ENCODE measurements at places on chromosomes 2 and 18.

GRCh38 chr2:120779781-120780283 lies 44.2 kb downstream of the GLI2 start:
- no peak for DNase-seq

- DNase-seq: no peak
Measured at GRCh38 chr2:161059388-161059787, 100.8 kb upstream of the TANK start.

DNA sequence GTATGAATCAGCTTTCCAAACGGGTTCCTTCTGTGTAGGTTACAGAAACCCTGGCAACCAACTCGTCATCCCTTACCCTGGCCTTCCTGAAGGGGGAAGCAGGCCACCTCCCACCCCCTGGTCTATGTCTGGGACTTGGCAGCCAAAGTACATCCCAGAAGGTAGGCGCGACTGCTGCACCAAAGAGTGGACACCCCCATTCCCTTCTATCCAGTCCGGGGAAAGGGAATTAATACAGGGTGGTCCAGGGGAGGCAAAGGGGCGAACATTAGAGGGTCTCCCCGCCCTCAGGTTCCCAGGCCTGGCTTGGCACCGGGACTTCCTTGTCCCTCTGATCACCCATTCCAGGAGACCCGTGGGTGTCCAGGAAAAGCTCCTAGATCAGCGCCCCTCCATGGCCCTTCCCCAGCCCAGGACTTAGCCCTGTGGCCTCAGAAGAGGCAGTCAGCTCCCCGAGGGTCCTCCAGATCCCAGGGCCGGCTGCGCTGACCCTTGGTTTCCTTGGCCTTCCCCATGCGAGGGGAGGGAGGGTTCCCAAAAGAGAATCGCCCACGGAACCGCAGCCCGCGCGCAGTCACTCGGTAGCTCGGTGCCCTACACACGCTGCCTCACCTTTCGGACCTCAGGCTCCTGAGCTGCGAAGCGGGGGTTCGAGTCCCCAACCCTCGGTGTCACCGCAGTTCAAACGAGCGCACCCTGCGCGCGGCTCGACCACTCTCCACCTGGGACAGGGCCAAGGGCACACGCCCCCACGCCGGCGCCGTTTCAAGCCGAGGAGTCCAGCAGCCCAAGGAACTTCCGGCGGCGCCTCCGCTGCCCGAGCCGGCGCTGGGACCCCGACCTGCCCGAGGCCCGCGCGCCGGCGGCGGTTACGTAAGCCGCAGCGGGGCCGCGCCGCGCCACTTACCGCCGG lies at the start of gene PER2:
TSS of gene PER2 (minus strand) at position 874 of the 913 bp plus-strand sequence. CDS start 10,674 bp downstream, outside the sequence.
- no peak for DNase-seq

DNA sequence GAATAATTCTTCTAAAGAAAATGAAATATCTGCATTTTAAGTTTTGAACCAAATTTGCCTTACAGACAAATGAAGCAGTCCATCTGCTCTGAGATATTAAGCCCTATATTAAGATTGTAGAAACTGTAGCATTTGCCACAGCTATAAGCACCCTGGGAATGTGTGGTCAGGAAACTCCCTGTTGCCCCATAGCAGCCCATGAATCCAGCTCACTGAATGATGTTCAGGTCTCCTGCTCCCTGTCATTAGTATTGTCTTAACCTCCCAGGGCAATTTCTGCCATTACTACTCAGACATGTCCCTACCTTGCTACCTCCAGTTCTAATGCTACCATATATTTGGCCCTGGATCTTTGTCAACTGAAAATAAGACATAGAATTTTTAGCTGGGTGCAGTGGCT lies 41.1 kb downstream of the CDK15 start:
- no peak for DNase-seq

- DNase-seq: no peak
Measured at GRCh38 chr2:62338111-62338510, 142.2 kb downstream of the B3GNT2 start.

DNA sequence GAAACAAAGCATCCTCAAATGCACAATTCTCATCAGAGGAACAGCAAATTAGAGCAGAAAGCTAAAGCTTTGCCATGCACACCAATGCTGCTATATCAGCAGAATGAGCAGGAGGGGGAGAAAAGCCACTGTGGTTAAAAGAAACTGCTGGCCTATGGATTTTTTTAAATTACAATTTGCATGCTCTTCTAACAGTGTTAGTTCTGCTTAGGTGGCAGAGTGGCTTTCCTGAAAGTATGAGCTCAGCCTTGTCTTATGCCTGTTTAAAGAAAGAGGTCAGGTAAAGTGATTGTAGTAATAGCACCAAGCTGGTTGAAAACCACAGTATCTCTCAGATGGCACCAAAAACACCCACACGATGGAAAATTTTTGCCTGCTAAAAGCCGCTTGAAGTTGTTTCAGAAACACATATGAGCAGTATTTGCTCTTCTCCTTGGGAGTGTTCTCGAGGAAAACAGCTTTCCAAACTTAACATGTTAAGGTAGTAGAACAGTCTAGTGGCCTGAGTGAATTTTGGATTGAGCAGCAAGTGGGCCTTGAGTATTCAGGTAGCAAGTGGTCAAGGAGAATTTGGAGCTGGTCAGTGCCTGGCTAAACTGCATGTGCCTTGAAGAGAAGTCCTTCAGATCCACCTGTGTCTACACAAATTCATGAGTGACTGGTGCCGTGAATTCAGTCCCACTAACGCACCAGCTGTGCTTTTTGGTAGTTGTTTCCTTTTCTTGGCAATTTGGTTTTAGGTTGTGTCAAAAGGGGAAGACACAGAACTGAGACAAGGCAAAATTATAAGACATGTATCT lies 19.6 kb upstream of the NDUFV2 start:
- DNase-seq: no peak

GRCh38 chr2:232504438-232504837 lies 15.8 kb upstream of the PRSS56 start:
- no peak for DNase-seq

- DNase-seq: no peak
Measured at GRCh38 chr2:235595422-235596010, 101.7 kb downstream of the AGAP1 start.

DNA sequence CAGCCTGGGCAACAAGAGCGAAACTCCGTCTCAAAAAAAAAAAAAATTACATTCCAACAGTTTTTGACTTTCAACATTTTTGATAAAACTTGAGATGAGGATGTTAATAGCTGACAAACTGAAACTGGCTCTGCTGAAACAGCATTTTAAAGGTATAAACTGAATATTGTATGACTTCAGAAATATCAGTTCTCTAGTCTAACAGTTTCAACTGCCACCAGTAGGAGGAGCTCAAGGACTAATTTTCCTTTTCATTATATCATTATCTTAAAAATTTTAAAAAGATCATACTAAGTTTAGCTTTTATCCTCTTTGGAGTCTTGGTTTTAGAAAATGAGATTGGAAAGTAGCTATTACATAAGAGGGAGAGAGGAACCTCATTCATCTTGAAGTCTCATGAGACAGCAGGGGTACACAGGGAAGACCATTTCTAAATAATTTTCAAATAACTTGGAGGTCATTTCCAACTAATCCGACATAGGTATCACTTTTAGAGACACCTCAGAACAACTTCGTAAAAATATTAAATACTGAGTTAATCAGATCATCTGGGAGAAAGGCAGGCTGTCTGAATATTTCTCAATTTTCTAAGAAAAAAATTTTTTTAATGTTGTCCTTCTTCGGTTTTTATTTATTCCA lies 37.6 kb upstream of the MCM6 start:
- no peak for DNase-seq

- DNase-seq: no peak
Measured at GRCh38 chr2:48569433-48569832, 39.5 kb downstream of the STON1 start.

- no peak for DNase-seq
Measured at GRCh38 chr18:13394801-13395200, 176.2 kb downstream of the LDLRAD4 start.
